Effector memory CD8-positive, alpha-beta T cell (primary cell): ENCODE measurements at places on chromosomes 7 and 10.

DNA sequence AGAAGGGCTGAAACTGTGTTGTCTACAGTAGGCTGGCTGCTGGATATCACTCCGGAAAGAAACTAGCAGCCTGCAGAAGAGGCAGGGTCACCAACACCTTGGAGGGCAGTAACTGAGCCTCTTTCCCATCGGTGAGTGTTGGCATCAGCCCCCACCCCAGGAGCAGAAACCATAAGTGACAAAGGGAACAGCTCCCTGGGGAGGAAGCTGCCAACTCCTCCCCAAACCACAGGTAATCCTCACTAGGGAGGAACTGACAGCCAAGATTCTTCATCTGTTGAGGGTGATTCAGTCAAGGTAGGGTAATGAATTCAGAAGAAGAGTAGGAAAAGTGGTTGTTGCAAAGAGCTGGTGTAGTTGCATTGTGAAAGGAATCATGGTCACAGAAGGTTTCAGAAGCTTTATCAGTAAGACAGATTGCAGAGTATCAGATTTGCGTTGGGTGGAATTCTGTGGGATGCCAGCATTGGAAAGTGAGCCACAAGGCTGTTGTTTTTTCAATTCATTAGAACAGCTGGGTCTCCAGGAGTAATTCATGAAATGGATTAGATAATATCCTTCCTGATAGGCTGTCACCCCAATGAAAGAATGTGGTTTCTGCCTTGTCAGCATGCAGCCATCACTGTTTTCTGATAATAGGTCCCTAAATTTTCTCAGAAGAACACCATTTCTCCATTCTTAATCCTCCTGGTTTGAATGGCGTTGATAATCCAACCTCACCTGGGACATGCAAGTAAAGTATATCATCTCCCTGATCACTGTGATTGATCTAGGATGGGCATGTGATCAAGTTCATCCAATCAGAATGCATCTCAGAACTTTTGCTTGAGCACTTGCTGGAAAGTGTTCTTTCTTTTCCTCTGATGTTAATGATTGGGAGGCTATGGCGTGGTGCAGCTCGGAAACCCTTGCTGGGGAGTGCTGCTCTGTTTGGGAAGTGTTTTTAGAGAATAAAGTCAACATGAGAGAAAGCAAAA is 75.0 kb upstream of the CTBP2 start:
- no peak for DNase-seq

GRCh38 chr10:43110338-43111071 is 27.7 kb upstream of the CSGALNACT2 start:
- DNase-seq, result no peak

DNA sequence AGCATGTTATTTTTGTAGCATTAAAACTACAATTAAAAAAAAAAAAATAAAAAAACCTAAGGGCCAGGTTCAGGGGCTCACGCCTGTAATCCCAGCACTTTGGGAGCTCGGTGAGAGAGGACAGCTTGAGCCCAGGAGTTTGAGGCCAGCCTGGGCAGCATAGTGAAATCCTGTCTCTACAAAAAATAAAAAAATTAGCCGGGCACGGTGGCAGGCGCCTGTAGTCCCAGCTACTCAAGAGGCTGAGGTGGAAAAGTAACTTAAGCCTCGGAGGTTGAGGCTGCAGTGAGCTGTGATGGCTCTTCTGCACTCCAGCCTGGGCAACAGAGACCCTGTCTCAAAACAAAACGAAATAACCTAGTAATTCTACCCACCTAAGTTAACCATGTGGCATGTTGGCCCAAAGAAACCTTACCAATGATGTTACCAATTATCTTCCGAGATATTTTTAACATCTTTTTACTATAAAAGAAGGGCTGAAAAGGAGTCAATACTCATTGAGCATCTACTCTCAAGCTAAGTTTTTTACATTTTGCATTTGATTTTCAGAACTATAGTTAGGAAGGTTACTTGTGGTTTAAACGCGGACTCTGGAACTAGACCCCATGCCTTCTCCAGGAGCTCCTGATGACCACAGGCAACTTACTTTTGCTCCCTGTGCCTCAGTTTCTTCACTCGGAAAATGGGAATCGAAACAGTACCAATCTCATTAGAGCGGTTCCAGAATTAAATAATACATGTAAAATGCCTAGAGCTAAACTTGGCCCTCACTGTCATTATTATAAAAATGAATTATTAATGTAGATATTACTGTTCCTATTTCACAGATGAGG is 1.4 kb downstream of the ITGB1 start:
- DNase-seq, result no peak

GRCh38 chr7:46549892-46550639 is 629.0 kb upstream of the IGFBP3 start:
- DNase-seq, result no peak

DNA sequence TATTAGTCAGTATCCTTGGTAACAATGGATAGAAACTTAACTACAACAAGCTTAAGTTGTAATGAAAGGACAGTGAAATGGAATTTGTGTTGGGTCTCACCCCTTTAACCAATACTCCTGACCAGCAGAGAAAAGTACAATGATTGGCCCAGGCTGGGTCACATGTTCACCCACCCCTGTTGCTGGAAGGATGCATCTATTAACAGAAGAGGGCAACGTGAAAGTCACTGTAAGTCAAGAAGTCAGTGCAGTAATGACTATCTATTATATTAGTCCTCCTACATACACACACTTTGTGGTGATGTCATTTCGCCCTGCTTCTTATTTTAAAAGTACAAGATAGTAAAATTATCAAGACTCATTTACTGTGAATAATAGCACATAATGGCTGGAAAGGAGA is 16.2 kb downstream of the PNLIPRP2 start:
- DNase-seq, result no peak

- no peak for DNase-seq
These were observed 8.8 kb downstream of the CYREN start for GRCh38 chr7:135161669-135162068.

DNA sequence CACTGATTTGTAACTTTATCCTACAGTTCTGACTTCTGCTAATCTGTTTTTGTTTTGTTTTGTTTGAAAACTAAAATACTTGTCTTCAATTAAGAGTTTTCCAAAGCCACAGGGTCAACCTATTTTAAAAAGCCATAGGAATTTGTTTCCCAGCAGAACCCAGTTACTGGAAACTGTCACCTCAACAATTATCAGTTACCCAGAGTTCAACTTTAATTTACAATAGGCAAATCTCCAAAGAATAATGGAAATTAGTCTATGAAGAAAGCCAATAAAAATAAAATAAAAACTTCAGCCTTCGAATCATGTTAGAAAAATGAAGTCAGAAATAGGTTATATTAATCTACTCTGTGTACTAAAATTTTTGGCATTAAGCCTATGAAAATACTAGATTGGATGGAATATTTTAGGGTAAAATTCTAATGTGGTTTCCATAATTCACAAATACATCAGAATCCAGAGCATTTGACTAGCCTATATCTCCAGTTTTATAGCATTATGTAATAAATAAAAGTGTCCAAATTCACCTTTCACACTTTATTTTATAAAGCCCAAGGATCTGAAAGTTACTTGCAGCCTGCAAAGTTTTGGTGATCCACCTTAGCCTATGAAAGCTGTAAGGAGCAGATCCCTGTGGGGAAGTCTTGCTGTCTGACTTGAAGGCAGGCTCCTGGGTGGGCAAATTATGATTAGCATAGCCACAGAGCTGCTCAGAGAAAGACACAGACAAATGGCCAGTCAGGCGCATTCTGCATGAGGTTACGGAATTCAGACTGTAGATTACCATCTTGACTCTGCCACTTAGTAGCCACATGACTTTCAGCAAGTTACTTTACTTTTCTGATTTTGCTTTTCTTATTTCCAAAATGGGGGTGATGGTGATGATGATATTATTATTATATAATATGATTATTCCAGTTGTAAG is 250.0 kb upstream of the HGF start:
- DNase-seq, result no peak
